Activated CD4-positive, alpha-beta T cell treated with anti-CD3 and anti-CD28 coated beads for 48 hours (primary cell): ENCODE measurements at places on chromosomes 3 and 15.

DNA sequence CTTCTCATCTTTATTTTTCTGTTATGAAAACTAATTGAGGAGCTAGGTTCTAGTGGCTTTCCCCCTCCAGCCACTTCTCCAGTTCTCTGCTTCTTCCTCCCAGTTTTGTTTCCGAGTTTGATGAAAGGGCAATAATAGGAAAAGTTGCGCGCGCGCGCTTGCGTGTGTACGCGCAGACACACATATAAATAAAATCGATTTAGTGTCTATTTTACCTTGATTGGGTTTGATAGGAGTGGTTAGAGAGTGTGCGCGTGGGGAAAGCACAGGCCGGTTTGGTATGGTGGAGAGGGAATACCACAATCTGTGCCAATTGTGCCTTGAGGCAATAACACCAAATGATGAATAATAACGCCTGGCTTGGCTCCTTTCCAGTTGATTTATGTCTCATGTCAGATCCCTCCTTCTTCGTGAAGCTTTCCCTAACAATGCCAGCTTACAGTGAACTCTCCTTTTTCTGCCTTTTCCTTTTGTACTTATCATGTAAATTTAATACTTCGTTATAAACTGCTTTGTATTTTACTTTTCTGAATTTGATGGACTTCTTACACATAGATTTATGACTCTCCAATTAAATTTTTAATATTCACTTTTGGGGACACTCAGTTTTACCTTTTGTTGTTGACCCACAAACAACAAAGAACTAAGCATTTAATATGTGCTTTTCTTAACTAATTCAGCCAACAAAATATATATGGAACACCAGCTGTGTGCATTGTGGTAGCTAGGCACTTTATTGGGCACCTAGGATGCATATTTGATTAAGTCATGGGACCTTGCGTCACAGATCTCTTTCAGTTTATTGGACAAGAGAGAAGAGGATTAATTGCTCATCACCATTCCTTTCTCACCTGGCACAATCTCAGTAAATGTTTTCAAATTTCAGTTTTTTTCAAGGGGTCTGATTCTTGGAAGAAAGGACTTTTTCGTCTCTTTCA, 1.7 kb downstream of the TIPARP start:
- DNase-seq, result peak; percentile 33

- no peak for DNase-seq
Observed at GRCh38 chr3:103105206-103105605, 670.4 kb downstream of the ZPLD1 start.

DNA sequence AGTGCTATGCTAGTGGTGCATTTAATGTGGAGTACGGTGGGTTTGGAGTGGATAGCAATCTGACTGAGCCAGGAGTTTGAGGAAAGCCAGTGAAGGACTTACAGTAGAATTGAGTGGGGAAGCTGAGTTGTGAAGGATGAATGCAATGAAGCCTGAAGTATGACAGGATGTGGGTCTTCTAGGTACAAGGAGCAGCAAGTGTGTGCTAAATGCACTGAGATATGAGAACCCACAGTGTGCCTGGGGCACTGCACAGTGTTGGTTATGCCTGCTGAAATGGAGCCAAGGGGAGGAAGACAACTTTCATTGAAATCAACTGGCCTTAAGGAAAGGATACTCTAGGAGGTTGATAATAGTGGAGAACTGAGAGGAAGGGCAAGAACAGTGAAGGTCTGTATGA, 105.5 kb upstream of the MRPL3 start:
- DNase-seq, result no peak

GRCh38 chr3:192844836-192845525, 72.7 kb downstream of the MB21D2 start:
- DNase-seq, result no peak

DNA sequence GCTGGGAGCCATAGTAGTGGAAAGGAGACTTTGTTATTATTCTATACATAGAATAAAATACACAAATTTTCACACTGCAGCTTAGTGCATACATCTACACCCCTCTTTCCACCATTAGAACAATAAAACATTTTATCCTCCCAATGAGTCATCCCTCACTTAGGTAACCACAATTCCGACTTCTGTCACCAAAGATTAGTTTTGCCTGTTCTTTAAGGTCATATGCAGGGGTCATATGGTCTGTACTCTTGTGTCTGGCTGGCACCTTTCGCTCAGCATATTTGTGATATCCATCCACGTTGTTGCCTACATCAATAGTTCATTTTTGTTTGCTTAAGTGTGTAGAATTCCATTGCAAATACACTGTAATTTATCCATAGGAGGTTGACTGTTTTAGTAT, 399.4 kb downstream of the SHQ1 start:
- no peak for DNase-seq

- DNase-seq, result no peak
Observed at GRCh38 chr3:178310949-178311348, 225.3 kb upstream of the KCNMB2 start.

GRCh38 chr3:187041362-187042307, 97.7 kb downstream of the RPL39L start:
- DNase-seq, result peak; percentile 59

DNA sequence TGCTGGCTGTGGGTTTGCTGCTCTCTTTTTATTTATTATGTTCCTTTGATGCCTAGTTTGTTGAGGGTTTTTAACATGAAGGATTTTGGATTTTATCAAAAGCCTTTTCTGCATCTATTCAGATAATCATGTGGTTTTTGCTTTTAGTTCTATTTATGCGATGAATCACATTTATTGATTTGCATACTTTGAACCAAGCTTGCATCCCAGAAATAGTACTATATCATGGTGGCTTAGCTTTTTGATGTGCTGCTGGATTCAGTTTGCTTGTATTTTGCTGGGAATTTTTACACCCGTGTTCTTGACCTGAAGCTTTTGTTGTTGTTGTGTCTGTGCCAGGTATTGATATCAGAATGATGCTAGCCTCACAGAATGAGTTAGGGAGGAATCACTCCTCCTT, 48.4 kb downstream of the MCTP2 start:
- no peak for DNase-seq

- peak; percentile 42 for DNase-seq
Observed at GRCh38 chr3:114307222-114307830, 13.5 kb downstream of the TIGIT start.

DNA sequence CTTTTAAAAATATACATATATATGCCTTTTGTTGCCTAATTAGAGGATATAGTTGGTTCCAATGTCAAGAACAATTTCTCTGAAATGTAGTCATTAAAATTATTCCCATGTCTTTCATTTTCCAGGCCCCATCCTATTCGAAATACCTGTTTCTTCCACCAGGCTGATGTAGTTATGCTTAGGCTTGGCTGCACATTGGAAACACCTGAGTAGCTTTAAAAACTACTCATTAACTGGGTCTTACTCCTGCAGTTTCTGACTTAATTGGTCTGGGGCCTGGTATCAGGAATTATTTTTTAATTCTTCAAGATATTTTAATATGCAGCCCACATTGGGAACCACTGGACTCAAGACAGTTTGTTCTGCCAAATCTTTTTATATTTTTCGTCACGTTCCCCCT, 53.7 kb downstream of the TGFBR2 start:
- no peak for DNase-seq

DNA sequence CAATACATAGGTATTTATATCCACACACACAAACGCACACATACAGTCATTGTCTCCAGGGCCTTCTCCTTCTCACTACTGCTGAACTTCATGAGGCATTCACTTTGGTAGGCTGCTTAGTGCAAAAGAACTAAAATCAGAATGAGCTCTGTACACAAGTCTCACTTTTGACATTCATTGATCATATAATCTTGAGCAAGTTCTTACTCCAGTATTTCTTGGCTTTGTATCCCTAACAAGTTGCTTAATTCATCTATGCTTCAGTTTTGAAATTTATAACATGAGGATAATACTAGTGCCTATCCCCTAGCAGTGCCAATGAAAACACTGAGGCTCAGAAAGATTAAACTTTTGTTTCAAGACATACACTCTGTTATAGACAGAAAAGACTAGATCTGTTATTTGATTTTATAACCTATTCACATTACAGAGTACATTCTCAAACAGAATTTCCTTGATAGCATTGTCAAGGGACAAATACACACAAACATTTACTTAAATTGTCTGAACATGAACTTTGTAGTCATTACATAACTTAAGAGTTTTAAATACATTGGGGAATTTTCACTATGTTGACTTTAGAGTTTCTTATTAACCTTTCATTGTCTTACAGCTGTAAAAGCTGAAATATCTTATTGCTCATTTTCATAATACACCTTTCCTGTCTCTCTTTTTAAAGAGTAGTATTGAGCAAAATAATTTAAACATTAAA, 55.0 kb upstream of the SI start:
- DNase-seq, result no peak

DNA sequence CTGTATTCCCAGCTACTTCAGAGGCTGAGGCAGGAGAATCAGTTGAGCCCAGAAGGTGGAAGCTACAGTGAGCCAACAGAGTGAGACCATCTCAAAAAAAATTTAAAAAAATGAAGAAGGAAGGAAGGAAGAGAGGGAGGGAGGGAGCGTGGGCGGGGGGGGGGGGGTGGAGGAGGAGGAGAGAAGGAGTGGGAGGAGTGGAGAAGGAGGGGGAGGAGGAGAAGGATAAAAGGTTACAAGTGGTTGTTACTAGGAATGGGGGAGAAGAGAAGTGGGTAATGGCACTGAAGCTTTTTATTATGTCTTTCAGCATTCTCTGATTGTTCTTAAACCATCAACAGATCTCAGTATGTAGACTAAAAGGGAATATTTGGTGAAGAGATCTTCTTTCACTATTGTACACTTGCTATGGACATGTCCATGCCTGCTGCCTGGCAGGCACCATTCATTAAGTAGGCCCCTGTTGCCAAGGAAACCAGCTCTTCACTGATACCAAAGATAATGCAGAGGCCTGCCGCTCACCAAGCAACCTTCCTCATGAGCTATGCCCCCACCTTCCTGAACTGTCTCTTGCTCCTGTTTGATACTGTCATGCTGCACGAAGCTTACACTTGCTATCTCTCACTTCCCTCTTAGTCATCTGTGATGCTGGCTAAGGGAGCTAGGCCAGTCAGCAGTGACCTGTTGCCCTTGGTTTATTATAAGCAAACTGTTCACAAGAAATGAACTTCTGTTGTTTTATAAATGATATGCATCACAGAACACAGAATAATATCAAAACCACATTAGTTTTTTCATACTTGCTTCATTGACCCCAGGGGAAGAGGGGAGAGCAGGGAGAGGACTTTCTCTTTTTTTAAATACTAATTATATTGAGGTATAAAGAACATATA, 23.1 kb downstream of the EPM2AIP1 start:
- DNase-seq, result peak; percentile 62

- no peak for DNase-seq
Observed at GRCh38 chr3:72679540-72680198, 168.6 kb downstream of the SHQ1 start.

GRCh38 chr15:76151599-76151974, 91.8 kb downstream of the TMEM266 start:
- DNase-seq, result no peak

DNA sequence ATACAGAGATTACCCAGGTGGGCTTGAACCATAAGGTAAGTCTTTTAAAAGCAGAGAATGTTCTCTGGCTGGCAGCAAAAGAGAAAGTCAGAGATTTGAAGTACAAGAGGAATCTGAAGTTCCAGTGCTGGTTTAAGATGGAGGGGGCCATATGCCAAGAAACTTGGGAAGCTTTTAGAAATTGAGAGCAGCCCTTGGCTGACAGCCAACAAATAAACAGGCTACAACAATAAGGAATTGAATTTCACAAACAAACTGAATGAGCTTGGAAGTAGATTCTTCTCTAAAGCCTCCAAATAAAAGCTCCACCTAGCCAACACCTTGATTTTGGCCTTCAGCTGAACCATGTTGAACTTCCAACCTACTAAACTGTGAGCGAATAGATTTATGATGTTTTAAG, 85.7 kb downstream of the TRIM42 start:
- DNase-seq, result no peak

DNA sequence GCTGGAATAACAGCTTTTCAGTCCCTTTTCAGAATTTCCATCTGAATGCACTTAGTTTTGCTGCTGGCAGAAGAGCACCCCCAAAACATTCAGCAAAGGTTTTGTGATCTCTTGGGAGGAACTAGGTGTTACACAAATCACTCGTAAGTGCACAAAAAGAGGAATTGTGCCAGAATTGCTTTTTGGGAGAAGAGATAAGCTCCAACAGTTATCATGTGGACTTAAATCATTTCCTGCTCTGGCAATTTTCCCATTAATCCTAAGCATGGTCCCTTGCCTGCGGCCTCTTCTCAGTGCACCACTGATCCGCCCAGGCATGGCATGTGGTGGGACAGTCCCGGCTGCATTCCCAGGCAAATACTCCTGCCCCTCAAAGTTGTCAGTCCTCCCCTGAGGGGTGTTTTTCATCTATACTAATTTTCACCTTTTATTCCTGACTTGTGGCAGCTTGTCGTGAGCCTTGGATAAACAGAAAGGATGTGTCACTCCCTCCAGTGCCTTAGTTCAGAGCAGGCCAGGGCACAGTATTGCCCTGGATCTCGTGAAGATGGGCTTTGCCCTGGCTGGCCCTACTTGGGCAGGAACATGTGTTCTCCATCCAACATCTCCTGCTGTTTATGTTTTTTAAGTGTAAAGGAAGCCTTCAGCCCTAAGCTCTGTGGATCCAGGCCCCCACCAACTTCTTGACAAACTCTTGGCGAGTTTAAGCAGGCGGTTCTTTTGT, 44.6 kb upstream of the VILL start:
- no peak for DNase-seq

- DNase-seq, result no peak
Observed at GRCh38 chr3:187521546-187521945, 148.6 kb downstream of the SST start.

- no peak for DNase-seq
Observed at GRCh38 chr3:30970183-30970582, 75.7 kb upstream of the GADL1 start.

GRCh38 chr3:136142592-136142991, 53.5 kb downstream of the MSL2 start:
- DNase-seq, result no peak

GRCh38 chr15:85531083-85531482, 150.7 kb downstream of the AKAP13 start:
- DNase-seq, result no peak

DNA sequence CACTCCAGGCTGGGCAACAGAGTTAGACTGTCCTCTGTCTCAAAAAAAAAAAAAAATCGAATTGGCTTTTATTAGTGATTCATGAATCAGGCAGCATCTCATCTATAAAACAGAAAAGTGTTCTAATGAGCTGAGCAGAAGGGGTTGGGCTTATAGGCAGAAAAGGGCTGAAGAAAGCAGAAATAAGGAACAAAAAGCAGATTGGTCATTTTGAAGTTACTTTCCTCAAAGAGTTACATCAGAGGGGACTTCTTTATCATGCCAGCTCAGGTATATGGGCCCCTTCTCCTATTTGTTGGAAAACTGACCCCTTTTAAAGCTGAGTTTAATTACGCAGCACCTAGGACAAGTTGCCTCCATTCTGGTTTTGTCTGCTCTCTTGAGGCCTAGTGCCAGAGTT, 722 bp upstream of the POGLUT1 start:
- no peak for DNase-seq
